ENCODE measurements at places on chromosomes 11 and 22.

- no peak for DNase-seq
These were observed 1270.9 kb downstream of the BRD1 start for GRCh38 chr22:48556751-48557150.

DNA sequence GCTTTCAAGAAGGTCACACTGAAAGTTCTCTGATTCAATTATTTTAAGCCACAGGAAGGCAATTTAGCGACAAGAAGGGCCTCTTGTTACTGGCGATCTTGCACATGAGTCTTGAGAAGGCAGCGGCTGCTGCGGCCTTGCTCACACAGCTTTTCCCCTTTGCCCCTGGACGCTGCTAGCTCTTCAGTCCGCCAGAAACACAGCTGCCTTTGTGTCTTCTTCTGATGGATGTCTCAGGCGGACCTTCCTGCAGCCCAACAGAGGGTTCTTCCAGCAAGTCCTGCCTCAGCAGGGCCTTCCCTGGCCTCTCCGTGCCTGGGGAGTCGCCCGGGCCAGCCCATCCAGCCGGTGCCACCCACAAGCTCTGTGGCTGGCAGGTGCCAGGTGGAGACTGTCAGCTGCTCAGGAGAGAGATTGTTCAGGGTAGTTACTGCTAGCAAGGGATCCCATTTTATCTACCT lies 59.4 kb downstream of the PKNOX2 start:
- DNase-seq = no peak

- no peak for DNase-seq
These were observed 20.7 kb upstream of the C11orf96 start for GRCh38 chr11:43921561-43922294.

- no peak for DNase-seq
These were observed 54.9 kb upstream of the BLID start for GRCh38 chr11:122170815-122171475.

DNA sequence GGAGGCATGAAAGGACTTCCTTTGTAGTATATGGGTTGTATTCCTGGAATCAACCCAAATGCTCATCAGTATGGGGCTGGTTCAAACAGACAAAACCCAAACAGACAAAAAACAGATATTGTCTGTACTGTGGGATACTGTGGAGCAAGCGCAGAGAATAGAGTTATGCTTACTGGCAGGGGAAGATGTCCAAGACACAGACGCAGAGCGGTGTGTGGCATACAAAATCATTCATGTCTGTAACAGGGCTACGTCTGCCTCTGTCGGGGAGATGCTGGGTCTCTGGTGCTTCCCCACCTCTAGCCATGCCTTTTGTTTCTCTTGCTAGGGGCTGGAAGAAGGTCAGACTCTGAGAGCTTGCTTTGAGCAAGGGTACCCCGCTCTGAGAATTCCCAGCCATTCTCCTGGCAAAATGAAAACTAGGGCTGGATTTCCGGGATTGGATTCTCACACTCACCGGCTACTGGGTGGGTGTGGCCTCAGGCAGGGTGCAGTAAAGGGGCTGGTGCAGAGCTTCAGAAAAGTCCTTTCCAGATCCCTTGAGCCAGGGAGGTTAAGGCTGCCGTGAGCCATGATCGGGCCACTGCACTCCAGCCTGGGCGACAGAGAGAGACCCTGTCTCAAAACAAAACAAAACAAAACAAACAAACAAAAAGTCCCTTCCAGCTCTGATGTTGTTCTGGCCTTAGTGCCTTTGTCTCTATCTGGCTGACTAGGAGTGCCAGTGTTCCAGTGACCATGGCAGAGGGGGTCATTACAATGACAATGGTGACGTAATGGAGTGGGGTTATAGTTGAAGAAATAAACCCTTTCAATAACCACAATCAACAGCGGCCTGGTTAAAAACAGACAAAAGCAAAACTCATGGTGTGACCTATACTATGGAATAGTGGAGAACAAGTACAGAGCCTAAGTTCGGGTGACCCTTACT lies 2.9 kb upstream of the ABCC8 start:
- DNase-seq = no peak

DNA sequence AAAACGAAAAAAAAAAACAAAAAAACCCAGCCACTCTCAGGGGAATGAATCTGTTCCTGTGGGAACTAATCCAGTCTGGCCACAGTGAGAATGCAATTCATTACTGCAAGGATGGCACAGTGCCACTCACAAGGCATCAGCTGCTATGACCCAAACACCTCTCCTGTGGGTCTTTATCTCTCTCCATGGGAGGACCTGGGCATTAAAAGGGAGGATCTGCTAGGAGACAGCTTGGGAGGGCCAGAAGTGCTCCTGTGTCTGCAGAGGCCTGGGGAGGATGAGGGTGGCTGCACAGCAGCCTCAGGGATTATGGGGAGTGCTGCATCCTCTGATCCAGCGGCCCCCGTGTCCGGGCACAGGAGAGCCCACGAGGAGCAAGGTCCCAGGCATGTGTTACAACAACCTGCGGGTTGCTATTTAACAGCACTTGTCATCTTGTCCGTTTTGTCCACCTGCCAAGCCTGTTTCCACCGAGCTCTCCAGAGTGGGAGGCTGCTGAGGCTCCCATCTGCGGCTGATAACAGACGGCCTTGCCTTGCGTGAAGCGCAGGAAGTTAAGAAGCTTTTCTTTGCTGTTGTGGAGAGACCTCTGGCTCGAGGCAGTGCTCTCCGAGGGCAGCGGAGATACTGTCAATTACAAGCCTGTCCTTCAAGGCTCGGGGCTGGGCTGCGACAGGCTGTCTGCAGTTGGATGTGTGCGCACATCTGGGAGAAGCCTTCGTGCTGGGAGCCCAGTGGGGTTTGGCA lies 97.7 kb downstream of the NXPE2 start:
- no peak for DNase-seq

DNA sequence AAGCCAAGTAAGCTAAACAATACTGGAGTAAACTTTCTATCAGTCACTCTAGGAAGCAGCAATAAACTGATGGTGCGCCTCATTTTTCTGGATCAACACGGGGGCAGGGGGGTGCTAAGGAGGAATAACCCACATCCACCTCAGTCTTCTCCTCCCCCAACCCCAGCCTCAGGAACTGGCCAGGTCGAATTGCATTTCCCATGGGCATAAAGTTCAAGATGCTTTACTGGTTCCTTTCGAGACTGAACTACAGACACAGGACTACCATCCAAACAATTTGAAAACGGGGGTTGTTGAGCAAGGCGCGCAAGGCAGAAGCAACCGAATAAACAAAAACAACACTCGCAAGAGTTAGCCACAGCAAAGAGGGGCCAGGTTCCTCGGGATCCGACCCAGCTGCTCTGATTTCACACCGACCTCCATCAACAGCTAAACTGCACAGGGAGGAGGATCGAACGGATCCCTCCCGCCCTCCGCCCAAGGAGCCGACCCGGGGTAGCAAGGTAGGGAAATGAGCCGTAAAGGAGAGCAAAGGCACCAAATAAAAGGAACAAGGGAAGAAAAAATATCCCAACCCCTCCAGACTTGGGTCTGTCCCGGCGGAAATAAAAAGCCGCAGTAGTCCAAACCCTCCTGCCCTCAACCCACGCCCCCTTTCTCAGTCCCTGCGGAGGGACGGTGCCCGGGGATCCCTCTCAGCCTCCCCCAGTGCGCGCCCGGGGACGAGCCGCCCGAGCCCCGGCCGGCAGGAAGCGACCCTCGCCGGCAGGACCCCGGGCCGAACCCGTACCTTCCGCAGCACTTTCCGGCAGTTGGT lies 801 bp downstream of the SESN3 start:
- DNase-seq = no peak

DNA sequence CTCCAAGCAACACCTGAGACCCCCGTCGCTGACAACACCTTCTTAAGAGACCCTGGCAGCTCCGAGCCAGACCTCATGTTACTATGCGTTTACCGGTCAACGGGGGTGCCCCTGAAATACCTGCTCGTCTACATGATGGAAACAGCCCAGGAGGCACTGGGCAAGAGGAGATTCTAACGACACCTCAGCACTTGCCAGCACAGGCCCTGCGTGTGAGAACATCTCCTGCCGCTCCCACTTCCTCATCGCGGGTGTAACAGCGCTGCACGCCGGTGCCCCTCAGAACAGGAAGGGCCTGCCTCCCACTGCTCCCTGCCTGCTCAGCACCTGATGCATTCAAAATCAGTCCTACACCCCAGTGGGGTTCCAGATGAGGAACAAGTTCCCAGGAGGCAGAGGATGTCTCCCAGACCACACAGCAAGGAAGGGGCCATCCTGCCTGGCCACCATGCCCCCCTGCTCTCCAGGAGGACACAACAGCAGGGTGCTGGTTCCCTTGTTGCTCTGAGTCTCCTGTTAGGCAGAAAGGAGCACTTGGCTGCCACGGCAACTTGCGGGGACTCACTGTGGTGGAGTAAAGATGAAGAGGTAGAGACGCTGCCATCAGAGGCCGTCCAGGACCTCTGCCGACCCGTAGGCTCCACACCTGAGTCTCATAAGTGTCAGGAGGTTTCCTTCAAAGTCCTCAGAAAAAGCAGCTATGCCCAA lies 2.1 kb downstream of the TOLLIP start:
- no peak for DNase-seq

GRCh38 chr11:85745626-85746025 lies 59.6 kb upstream of the CCDC89 start:
- no peak for DNase-seq

- no peak for DNase-seq
These were observed 546 bp downstream of the DRAP1 start for GRCh38 chr11:65919573-65920371.

- DNase-seq = no peak
These were observed 4.9 kb downstream of the NOL12 start for GRCh38 chr22:37690901-37691504.

DNA sequence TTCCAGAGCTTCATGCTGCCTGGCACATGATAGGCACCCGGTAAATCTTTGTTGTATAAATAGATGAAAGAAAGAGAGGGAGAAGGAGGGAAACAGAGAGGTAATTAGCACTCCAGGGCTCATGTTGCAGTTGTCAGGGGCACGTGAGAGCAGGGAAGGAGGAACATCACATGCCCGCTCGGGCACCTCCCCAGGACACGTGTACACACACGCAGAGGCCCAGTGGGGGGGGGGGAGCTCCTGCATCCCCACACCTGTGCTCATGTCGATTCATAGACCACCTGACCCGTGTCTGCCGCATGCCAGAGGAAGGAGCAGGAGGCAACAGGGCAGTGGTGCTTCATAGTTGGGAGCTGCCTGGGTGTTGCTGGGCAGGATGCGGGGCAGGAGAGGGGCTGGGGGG lies 37.1 kb upstream of the NNMT start:
- DNase-seq = no peak
